ENCODE measurements at places on chromosomes 1 and 21.

- no peak for DNase-seq
Measured at GRCh38 chr21:42193131-42193671, 25.7 kb upstream of the ABCG1 start.

DNA sequence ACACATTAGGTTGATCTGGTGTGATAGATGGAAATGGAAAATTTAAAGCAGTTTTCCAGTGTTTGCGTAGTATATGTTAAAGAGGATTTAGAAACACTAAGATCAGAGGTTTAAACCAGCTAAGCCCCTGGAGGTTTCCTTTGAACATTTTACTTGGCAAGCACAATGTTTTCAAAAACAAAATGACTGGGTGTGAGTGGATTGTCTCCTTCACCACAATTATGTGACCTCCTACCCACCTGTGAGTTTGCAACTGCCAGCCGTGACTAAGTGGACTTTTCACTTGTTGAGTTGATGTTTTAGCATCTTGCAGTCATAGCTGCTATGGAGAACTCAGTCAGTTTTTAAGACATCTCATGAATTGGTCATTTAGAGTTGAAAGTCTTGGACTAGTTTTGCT is 4.7 kb downstream of the CCDC190 start:
- peak; percentile 80 for DNase-seq

GRCh38 chr21:45082736-45083135 is 8.4 kb downstream of the ADARB1 start:
- DNase-seq, result no peak

- DNase-seq, result no peak
Measured at GRCh38 chr1:113479713-113480676, 89.7 kb downstream of the MAGI3 start.

- DNase-seq, result no peak
Measured at GRCh38 chr21:33700491-33700890, 58.2 kb downstream of the ITSN1 start.

- peak; percentile 94 for DNase-seq
Measured at GRCh38 chr1:21586846-21587601, 77.8 kb downstream of the ALPL start.

DNA sequence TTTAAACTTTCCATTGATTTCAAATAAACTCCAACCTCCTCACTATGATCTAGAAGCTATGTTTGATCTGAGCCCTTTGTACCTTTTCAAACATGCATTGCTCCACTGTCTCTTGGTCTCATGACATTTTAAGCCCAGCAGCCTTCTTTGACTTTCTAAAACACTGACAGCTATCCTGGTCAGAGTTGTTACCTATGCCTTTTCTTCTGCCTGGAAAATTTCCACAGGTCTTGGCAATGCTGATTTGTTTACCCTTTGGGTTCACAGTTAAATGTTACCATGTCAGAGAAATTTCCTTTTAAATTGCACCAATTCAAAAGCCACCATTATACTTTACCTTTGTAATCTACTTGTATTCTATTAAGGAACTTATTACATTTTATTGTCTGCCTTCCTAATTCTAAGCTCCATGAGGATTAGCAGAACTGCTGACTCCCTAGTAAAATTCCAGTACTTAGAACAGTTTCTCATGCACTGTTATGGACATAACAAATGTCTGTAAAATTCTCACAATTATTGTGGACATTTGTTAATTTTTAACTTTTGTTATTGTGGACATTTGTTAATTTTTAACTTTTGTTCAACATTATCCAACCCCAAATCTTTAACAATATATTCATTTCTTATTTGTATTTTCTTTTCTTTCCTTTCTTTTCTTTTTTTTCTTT is 1064.4 kb downstream of the NCAM2 start:
- DNase-seq, result no peak
